ENCODE measurements at places on chromosomes 1 and 21.

DNA sequence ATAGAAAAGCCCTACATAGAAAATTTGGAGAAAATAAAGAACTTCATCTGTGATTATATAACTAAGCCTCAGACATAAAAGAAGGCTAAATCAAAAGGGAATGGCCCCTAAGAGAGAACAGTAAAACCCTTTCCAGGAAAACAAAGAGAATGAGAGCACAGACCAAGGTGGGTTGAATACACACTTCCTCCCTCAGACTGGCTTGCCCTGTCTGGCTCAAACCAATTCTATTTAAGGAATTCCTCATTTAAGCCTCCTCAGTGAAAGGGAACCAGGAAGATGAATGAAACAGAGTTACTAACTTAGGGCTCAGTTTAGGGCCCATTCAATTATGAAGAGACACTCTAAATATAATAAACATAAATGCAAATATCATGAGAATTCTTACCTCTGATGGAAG is 10.6 kb upstream of the SYT14 start:
- no peak for DNase-seq

- no peak for DNase-seq
These were observed 37.1 kb downstream of the ARHGEF16 start for GRCh38 chr1:3491291-3492246.

GRCh38 chr1:234256359-234256758 is 116.9 kb upstream of the COA6 start:
- DNase-seq: no peak

DNA sequence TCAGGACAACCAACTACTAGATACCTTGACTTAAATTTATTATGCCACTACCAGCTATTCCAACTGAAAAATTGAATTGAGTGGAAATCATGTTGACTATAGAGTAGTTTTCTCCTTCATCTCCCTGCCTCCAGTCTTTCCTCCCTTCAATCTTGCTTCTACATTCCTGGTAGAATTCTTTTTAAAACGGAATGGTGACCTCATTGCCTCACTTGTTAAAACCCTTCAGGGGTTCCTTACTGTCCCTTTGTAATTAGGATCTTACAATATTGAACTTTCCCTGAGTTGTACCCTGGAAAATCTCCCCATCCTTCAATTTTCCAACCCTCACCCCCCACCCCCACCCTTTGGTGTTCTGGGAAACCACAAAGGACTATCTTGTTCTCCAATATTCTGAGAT is 82.8 kb upstream of the ZNF326 start:
- no peak for DNase-seq

- no peak for DNase-seq
These were observed 11.4 kb downstream of the DMRTB1 start for GRCh38 chr1:53470584-53470983.

All from LNCaP clone FGC (cell line).